M059J (cell line): ENCODE measurements at places on chromosomes 1 and 21. TPM values are rescaled to one million over a fixed set of nuclear protein-coding genes. Genes with fewer than 3 reads are reported as not detected.

ADAMTS1 gene
- 58.6 and 94.4 TPM in 2 replicates for total RNA-seq

DNA sequence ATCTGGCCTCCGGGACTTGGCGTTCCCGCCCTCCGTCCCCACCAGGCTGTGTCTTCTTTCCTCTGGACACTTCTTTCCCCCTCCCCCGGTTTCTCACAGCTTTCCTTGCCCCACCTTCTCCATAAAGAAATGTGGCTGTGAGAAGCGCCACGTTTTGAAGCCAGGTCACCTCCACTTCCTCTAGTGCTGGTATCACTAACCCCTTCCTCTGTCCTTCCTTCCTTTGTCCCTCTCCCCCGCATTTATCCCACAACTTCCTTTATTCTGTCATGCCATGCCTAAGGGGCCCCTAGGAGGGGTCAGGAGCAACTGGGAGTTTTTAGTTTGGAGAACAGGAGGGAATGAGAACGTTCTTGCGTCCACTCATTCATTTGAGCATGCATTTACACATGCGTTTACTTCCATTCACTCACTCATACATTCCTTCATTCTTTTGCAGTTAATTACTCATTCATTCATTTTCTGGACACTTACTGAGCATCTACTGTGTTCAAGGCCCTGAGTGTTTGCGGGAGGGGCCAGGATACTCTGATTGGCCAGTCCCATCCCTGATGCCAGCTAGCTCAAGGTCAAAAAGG lies 5.0 kb upstream of the ACOT11 start:
- peak; percentile 12 for DNase-seq

DNA sequence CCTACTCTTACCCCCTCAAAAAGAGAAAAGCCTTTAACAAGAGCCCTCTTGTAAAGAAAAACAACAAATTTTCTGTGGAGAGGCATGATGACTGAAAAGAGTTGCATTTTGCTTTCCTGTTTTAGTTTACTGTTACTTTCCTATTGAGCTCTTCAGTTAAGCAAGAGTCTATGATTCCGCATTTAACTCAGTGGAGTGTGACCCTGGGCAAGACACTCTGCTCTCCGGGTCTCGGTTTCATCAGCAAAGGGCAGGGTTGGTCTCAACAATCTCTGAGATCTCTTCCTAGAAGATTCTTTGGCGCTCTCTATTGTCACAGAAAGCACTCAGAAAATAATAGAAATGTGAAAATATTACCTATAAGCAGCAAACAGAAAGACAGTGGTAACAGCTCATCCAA lies 175.7 kb downstream of the TGFBR3 start:
- no peak for DNase-seq

DNA sequence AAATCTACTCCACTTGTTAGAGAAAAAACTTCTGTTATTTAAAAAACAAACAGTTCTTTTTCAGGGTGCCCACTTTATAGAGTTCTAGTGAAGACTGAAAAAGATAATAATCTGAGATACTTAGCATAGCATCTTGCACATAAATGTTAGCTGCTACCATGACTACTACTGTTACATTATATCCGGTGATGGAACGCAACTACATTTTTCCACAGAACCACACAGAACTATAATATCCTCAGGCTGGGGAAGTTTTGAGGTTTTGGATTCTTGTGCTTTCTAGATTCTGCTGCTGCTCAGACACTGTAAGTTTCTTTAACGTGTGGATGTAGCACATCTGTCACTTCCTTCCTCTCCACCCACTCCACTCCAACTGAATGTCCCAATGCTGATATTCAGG lies 110.3 kb downstream of the PTPN14 start:
- peak; percentile 83 for DNase-seq

GRCh38 chr1:181111559-181111958 lies 23.1 kb downstream of the IER5 start:
- DNase-seq = peak; percentile 66

DNA sequence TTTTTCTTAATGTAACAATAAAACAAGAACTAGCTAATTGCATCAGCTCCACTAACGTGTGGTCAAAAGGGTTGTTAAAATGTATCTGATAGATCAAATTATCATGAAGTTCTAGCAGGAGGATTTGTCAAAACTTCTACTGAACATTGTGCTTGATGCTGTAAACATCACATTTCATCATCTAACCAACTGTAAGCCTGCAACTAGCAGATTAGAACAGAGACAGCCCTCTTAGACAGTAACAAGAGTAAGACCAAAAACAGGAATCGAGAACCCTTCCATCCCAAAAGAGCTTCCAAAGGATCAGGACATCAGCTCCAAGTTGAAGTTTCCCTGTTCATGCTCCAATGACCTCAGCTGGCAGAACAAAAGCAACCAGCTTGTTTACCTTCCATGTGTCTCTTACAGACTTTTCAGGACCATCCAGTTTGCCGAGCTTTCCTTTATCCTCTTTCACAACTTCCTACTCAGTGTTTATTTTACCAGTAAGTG lies 44.6 kb downstream of the NIBAN1 start:
- no peak for DNase-seq

GRCh38 chr1:150429805-150430204 lies 57.4 kb upstream of the TARS2 start:
- no peak for DNase-seq
